EL (cell line): ENCODE measurements at places on chromosomes 6 and 20.

DNA sequence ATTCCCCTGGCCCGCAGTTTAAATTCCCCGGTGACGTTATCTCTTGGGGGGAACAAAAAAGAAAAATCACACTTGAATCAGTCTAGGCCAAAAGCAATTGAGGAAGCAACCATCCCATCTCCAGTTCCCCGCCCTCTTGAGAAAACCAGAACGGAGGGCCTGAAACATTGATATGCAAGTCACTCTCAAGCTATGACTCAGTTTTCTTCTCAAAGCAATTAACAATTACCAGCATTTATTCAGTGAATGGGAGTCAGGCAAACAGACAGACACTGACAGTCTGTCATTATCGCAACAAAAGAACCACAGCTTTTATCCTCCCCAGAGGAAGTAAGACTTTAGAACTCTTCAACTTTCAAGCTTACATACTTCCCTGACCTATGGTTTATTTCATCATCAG, 100.9 kb downstream of the OPRM1 start:
- no peak for DNase-seq

GRCh38 chr20:7660165-7660564, 280.1 kb downstream of the HAO1 start:
- DNase-seq = no peak

- peak; percentile 80 for DNase-seq
Observed at GRCh38 chr6:106511288-106512047, 117.8 kb downstream of the RTN4IP1 start.

GRCh38 chr20:51938559-51939258, 136.4 kb upstream of the SALL4 start:
- peak; percentile 19 for DNase-seq

GRCh38 chr20:8242827-8243724, 111.0 kb downstream of the PLCB1 start:
- DNase-seq = no peak

DNA sequence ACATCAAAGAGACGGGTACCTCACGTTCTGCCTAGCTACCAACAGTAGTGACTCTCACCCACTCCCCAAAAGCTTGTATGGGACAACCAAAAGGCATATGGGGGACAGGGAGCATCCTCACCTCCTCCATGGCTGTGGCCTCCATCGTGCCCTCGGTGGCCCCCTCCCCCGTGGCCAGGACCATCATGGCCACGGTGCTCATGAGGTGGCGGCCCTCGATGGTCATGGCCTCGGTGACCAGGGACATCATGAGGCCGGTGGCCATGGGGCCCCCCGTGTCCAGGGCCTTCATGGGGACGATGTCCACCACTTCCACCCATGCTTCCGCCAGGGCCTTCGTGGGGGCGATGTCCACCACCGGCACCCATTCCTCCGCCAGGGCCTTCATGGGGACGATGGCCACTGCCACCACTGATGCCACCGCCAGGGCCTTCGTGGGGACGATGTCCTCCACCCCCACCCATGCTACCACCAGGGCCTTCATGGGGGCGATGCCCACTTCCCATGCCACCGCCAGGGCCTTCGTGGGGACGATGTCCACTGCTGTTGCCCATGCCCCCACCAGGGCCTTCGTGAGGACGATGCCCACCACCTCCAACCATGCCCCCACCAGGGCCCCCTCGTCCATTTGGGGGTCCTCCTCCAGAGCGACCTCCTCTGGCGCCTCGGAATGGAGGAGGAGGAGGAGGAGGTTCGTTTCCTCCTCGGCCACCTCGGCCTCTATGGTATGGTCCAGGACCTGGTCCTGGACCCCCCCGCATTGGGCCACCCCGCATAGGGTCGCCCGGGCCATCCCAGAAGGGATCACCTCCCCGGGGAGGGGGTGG, 15.0 kb downstream of the PPP1R10 start:
- no peak for DNase-seq

- DNase-seq = no peak
Observed at GRCh38 chr6:155245193-155245592, 18.6 kb upstream of the CLDN20 start.

GRCh38 chr20:57210054-57210910, 56.2 kb downstream of the BMP7 start:
- DNase-seq = no peak

DNA sequence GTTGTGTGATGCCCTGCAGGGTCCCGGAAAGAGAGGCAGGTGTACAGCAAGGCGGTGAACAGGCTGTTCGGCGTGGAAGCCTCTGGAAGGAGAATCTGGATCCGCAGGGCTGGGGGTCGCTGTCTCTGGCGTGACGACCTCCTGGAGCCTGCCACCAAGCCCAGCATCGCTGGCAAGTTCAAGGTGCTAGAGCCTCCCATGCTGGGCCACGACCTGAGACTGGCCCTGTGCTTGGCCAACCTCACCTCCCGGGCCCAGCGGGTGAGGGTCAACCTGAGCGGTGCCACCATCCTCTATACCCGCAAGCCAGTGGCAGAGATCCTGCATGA, 36.5 kb downstream of the TGM6 start:
- DNase-seq = no peak
